ENCODE measurements at places on chromosomes 3 and 15. TPM values are rescaled to one million over a fixed set of nuclear protein-coding genes. Genes with fewer than 3 reads are reported as not detected.

Gene ADAMTS9
- polyA plus RNA-seq, result 0.13 TPM

Gene C3orf80
- 0.46 TPM for polyA plus RNA-seq

Gene XIRP1
- not detected for polyA plus RNA-seq

Gene FBXW12
- 0.85 TPM for polyA plus RNA-seq

Gene NAA50
- polyA plus RNA-seq, result 46.6 TPM

Gene HRG
- not detected for polyA plus RNA-seq

Gene TRANK1
- polyA plus RNA-seq, result 2.9 TPM

DNA sequence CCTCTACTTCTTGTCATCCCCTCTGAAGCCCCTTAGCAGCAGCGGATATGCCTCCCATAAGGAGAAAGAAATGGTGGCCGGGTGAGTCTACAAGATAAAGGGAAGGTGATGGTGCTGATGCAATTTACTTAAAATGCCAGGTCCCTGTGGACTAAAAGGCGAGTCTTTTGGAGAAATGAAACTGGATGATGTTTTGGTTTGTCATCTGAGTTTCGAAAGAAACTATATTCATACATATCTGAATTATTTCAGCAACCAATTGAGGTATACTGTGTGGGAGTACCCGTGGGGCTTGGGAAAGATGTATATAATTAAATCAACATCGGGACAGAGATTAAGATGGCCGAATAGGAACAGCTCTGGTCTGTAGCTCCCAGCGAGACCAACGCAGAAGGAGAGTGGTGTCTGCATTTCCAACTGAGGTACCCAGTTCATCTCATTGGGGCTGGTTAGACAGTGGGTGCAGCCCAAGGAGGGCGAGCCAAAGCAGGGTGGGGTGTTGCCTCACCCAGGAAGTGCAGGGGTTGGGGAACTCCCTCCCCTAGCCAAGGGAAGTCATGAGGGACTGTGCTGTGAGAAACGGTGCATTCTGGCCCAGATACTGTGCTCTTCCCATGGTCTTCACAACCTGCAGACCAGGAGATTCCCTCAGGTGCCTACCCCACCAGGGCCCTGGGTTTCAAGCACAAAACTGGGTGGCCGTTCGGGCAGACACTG lies 210.6 kb upstream of the CHRM5 start:
- no peak for DNase-seq
- no peaks in the 10 kb centered on the region for H3K27me3 ChIP-seq
- H3K36me3 ChIP-seq, result no peaks in the 10 kb centered on the region
- H3K4me3 ChIP-seq, result no peak overlapping the region
- no peak overlapping the region for H3K27ac ChIP-seq
- no peaks in the 10 kb centered on the region for H3K4me1 ChIP-seq

DNA sequence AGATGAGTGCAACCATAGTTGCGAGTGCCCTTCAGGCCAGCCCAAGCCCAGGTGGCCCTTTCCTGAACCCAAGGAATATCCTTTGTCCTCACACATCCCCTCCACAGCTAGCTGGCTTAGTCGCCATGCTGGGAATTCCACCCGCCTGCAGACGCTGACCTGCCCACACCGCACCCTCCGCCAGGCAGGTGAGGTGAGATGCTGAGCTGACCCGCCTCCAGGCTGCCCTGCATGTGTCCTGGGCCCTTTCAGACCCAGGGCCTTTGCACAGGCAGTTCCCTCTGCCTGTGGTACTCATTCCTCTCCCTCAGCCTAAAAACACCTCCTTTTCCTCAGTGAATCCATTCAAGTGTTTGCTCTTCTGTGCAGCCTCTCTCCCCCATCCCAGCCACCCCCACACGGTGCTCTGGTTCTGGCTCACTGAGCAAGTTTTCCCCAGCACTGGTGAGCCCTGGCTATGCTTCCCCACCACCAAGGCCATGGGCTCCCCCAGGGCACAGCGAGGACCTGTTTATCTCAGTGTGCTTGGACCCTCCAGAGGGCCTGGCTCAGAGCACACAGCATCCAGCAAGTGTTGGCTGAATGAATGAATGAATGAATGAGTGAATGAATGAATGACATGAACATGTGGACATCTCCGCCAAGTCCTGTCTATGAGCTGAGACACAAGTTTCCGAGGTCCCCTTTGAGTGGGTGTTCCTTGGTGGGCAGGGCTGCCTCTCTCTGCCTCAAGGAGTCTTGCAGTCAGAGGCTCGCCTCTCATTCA lies 33.0 kb upstream of the LINGO1 start:
- no peaks in the 10 kb centered on the region for H3K36me3 ChIP-seq
- H3K27me3 ChIP-seq, result no peaks in the 10 kb centered on the region
- no peak overlapping the region for H3K27ac ChIP-seq
- no peaks in the 10 kb centered on the region for H3K4me1 ChIP-seq
- no peak overlapping the region for H3K4me3 ChIP-seq

DNA sequence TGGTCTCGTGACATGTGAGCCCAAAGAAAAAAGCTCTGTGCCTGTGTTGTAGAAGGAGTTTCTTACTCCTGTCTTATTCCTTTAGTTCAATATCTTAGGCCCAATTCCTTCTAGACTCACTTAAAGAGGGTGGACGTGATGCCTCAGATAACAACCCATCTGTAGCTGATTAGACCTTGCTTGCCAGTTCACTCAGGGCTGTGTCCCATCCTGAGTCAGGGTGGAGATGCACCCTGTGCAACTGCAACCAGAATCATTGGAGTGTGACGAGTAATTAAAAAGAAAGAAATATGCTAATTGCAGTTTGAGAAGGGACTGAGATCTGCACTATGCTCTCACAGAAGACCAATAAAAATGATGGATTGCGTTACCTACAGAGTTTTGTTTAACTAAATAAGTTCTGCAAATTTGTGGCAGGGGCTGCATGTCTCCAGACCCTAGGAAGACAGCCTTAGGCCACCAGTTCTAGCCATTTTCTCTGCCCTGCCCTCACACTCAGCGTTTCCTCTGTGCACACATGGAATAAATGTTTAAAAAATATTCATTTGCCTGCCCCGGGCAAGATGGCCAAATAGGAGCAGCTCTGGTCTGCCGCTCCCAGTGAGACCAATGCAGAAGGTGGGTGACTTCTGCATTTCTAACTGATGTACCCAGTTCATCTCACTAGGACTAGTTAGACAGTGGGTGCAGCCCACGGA lies 83.0 kb downstream of the MOBP start:
- H3K27me3 ChIP-seq, result no peaks in the 10 kb centered on the region
- DNase-seq, result no peak
- H3K36me3 ChIP-seq, result no peaks in the 10 kb centered on the region
- H3K4me3 ChIP-seq, result no peak overlapping the region
- no peak overlapping the region for H3K27ac ChIP-seq

- H3K27me3 ChIP-seq, result no peaks in the 10 kb centered on the region
- H3K4me1 ChIP-seq, result no peaks in the 10 kb centered on the region
- H3K4me3 ChIP-seq, result no peak overlapping the region
- DNase-seq, result no peak
- no peak overlapping the region for H3K27ac ChIP-seq
- H3K36me3 ChIP-seq, result no peaks in the 10 kb centered on the region
Observed at GRCh38 chr3:59878038-59878427, 828.2 kb upstream of the CFAP20DC start.

GRCh38 chr3:72191209-72191960 lies 406.4 kb upstream of the PROK2 start:
- H3K36me3 ChIP-seq, result no peaks in the 10 kb centered on the region
- no peak for DNase-seq
- H3K27me3 ChIP-seq, result no peaks in the 10 kb centered on the region

DNA sequence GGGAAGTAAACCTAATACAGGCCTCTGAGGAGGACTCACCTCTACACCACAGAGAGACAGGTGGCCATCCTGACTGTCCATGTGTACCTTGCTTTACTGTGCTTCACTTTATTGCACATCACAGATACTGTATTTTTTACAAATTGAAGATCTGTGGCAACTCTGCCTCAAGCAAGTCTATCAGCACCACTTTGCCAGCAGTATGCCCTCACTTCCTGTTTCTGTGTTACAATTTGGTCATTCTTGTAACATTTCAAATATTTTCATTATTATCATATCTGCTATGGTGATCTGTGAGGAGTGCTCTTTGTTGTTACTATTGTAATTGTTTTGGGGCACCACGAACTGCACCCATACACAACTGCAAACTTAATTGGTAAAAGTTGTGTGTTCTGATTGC lies 78.0 kb downstream of the BBX start:
- H3K27me3 ChIP-seq, result no peaks in the 10 kb centered on the region
- H3K4me3 ChIP-seq, result no peak overlapping the region
- peaks cover 12% of the 10 kb centered on the region for H3K4me1 ChIP-seq
- no peak for DNase-seq

- DNase-seq, result no peak
- no peaks in the 10 kb centered on the region for H3K4me1 ChIP-seq
- no peaks in the 10 kb centered on the region for H3K27me3 ChIP-seq
- no peak overlapping the region for H3K27ac ChIP-seq
- no peak overlapping the region for H3K4me3 ChIP-seq
Observed at GRCh38 chr3:189727158-189727557, 96.0 kb downstream of the TP63 start.

- no peak overlapping the region for H3K4me3 ChIP-seq
- no peaks in the 10 kb centered on the region for H3K36me3 ChIP-seq
- no peak for DNase-seq
- H3K27me3 ChIP-seq, result no peaks in the 10 kb centered on the region
- H3K4me1 ChIP-seq, result no peaks in the 10 kb centered on the region
Observed at GRCh38 chr3:23594066-23594465, 211.7 kb upstream of the UBE2E1 start.

DNA sequence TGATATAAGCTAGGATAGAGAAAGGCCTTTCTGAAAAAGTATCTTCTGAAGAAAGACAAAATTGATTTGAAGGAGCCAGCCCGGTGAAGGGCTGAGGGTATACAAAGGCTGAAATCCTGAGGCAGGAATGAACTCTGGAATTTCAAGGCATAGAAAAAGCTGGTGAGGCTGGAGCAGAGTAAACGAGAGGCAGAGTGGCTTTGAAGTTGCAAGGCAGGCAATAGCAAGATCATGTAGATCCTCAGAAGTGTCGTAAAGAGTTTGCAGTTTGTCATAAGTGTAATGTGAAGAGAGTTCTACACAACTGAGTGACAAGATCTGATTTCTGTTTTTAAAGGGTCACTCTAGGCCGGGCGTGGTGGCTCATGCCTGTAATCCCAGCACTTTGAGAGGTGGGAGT lies 69.0 kb downstream of the HMG20A start:
- no peaks in the 10 kb centered on the region for H3K4me1 ChIP-seq
- DNase-seq, result no peak
- H3K27me3 ChIP-seq, result no peaks in the 10 kb centered on the region
- H3K4me3 ChIP-seq, result no peak overlapping the region

DNA sequence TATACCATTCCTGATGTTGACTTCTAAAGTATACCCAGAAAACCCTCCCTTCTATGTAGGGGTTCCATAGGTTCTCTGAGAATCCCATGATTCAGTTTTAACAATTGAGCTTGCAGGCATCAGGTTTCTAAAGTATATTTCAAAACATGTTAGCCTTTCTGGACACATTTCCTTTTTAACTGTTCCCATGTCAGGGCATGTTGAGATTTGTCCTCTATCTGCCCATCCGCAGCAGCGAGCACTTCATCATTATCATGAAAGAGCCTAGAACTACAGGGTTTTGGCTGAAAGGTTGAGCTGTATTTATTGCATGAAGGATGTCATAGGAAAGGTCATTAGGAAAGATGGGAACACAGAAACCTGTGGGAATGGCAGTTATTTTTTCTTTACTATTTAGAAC lies 201.1 kb upstream of the BHLHE40 start:
- no peaks in the 10 kb centered on the region for H3K36me3 ChIP-seq
- H3K27me3 ChIP-seq, result no peaks in the 10 kb centered on the region
- no peak for DNase-seq
- H3K4me3 ChIP-seq, result no peak overlapping the region
- no peak overlapping the region for H3K27ac ChIP-seq

- H3K4me1 ChIP-seq, result no peaks in the 10 kb centered on the region
- DNase-seq, result no peak
- H3K27ac ChIP-seq, result no peak overlapping the region
- no peaks in the 10 kb centered on the region for H3K27me3 ChIP-seq
Observed at GRCh38 chr3:135539854-135540253, 425.7 kb upstream of the PPP2R3A start.

DNA sequence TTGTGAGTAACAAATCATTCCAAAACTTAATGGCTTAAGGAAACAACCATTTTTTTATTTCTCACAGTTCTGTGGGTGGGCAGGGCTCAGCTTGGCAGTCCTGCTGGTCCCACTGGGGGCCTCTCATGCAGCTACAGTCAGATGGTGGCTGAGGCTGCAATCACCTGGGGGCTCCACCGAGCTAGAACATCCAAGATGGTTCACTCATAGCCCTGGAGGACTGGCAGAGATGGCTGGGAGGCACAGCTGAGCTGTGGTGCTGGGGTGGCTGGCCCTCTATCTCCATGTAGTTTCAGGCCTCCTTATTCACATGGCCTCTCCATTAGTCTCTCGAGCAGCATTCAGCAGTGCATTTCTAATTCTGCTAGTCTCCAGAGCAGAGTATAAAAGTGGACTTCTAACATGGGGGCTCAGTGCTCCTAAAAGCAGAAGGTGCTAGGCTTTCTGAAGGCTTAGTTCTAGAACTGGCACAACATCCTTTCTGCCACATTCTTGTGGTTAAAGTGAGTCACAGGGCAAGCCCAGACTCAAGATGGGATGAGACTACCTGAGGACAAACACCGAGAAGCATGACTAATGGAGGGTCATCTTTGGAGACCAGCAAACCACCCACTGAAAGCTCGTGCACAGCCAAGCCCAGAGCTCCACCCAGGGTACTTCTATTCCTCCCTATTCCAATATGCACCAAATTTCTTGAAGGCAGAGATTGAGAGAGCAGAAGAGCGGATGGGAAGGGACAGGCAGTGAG lies 6.3 kb downstream of the CAV3 start:
- no peak overlapping the region for H3K4me3 ChIP-seq
- H3K27me3 ChIP-seq, result no peaks in the 10 kb centered on the region
- no peaks in the 10 kb centered on the region for H3K36me3 ChIP-seq

DNA sequence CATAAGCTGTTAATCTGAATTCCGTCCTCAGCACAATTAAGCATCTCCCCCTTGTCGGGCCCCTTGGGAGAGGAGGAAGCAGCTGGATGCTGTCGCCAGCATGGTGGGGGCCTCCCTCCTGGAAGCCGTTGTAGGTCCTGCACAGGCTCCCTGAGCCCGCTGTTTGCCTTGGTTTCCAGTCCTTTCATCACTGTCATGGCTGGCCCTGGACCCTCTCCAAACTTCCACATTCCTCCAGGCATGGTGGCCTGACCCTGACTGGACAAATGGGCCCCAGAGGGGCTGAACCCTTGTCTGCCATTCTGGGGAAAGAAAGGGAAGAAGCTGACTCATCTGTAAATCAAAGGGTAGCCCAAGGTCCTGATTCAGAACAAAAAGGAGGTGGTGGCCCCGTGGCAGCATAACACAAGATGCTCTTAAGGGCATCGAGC lies 300.5 kb upstream of the LRRFIP2 start:
- no peak overlapping the region for H3K27ac ChIP-seq
- no peak for DNase-seq

DNA sequence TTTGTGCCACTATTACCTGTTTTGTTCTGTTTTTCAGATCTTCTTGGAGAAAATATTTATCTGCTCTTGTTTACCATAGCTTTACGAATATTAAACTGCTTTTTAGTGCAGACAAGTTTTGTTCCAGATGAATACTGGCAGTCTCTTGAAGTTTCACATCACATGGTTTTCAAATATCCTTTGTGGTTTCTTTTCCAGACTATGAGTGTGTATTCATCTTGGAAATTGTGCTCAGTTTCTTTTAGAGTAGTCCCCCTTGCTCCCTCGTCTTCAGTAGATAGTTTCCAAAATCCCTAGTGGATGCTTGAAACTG lies 1.2 kb downstream of the PIGB start:
- no peaks in the 10 kb centered on the region for H3K36me3 ChIP-seq
- no peaks in the 10 kb centered on the region for H3K27me3 ChIP-seq
- H3K4me3 ChIP-seq, result no peak overlapping the region
- H3K4me1 ChIP-seq, result peaks cover 2% of the 10 kb centered on the region

- no peak overlapping the region for H3K4me3 ChIP-seq
- H3K4me1 ChIP-seq, result peaks cover 9% of the 10 kb centered on the region
- H3K27me3 ChIP-seq, result no peaks in the 10 kb centered on the region
- no peak overlapping the region for H3K27ac ChIP-seq
Observed at GRCh38 chr3:51682526-51682925, 11.5 kb downstream of the TEX264 start.
